Urinary bladder (tissue), 4 donors: ENCODE measurements at places on chromosomes 3 and 15. TPM values are rescaled to one million over a fixed set of nuclear protein-coding genes. Genes with fewer than 3 reads are reported as not detected.

ITIH1 gene
- total RNA-seq, result not detected

- no peak for DNase-seq
Observed at GRCh38 chr15:66789029-66790025, 87.3 kb downstream of the SMAD6 start.

DNA sequence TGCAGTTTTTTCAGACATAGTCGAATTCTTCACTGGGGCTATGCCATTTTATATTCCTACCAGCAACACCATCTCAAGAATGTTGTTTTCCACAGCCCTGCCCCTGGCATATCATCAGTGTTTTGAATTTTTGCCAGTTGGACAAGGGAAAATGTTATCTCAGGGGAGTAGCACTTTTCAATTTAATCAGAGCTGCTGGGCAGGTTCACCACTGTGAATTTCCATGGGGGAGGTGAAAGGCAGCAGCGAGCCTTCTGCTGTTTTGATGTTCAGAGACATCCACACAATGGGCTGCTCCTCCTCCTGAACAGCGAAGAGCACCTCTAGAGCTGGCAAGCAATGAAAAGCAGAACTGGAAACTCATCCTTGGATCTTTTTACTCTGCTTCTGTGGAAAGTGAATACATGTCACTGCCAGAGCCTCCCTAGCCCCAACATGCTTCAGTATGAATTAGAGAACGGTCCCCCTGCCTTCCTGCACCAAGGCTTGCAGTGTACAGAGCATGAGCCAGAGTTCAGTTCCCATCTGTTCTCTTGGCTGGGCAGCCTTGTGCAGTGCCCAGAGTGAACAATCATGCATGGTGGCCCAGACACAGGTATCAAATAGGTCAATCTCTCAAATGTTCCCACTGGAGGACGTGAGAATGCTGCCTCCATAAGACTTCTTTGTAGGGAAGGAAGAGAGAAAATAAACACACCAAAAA, 56.1 kb upstream of the RAD18 start:
- DNase-seq, result no peak

DNA sequence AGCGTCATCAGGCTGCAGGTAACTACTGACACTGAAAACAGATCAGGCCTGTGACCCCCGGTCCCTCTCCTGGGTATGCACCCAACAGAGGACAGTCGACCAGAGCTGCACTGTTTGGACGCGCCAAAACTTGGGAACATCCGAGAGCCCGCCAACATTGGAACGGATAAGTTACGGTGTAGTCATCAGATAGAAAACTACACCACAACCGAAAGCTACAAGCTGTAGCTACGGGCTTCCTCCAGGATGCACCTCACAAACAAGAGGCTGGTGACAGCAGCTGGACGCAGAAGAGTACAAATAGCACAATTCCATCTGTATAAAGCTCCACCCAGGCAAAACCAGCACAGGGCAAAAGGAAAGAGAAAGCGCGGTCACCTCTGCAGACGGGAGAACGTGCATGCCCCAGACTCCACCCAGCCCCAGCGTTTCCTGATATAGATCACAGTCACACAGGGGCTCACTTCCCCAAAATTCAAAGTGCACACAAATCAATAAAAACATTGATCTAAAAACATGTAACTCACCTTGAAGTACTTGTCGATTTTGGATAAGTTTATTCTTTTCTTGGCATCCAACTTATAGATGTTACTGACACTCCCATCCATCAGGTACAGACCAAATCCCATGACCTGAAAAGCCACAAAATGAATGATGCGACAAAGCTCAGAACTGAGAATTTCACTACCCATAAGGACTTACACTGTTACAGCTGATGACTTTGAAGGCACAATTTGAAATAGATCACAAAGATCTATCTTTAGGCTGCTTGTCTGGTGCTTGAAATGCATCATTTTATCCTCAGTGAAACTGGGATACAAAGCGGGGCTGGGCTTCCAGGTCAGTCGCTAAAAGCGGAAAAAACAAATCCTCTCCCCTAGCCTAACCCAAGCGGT, 43.3 kb downstream of the CYFIP1 start:
- no peak for DNase-seq

- DNase-seq, result no peak
Observed at GRCh38 chr3:68878322-68878721, 54.0 kb downstream of the TAFA4 start.

GRCh38 chr3:167887096-167887495, 151.6 kb downstream of the SERPINI1 start:
- no peak for DNase-seq

DNA sequence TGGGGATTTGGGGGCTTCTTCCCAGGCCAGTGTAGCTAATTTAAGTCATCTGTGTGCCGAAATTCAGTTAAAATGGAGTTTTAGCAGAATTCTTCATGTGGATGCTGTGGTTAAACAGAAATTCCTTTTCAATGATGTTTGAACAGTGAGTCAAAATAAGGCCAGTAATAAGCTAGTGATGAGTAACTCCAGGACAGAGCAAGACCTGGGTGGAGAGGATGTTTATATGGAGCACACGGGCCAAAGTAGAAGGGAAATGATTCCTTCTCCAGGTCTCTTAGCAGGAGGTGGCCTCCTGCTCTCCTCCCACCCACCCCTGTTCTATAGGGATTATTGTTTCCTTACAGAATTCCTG, 31.9 kb upstream of the UACA start:
- no peak for DNase-seq

CPEB1 gene
- total RNA-seq, result 4.7 TPM

- DNase-seq, result no peak
Observed at GRCh38 chr3:71397046-71397445, 186.5 kb downstream of the FOXP1 start.

ASB14 gene
- total RNA-seq, result 0.21 TPM

- no peak for DNase-seq
Observed at GRCh38 chr3:29339016-29339833, 58.4 kb downstream of the RBMS3 start.

DNA sequence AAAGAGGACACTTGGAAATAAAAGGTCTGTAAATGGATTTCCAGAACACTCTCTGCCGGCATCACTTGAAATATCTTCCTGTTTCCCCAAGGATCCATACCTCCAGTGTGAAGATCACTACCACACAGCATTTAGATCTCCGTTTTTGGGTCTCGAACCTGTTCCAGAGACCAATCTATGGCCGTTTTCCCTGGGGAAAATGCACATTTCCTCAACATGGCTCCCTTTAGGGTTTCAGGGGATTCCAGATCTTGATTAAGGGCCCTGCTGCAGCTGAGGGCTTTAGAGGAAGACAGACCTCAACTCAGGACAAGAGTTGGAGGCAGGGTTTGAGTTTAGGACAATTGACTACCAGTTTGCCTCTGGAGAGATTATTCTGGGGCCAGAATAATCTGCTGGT, 2.1 kb downstream of the CTSH start:
- DNase-seq, result no peak

- DNase-seq, result no peak
Observed at GRCh38 chr3:163644172-163644571, 1434.1 kb downstream of the SI start.

PEAK1 gene
- 146 TPM for total RNA-seq

DUOXA2 gene
- 0.42 TPM for total RNA-seq

GRCh38 chr3:114034787-114035545, 21.4 kb downstream of the CCDC191 start:
- no peak for DNase-seq

- no peak for DNase-seq
Observed at GRCh38 chr15:39239562-39239961, 341.3 kb upstream of the THBS1 start.

- no peak for DNase-seq
Observed at GRCh38 chr15:62462721-62463120, 297.6 kb upstream of the C2CD4B start.

GRCh38 chr15:100763835-100764750, 115.5 kb upstream of the ALDH1A3 start:
- no peak for DNase-seq

GRCh38 chr3:50068134-50068533, 20.6 kb upstream of the RBM5 start:
- DNase-seq, result no peak

DNA sequence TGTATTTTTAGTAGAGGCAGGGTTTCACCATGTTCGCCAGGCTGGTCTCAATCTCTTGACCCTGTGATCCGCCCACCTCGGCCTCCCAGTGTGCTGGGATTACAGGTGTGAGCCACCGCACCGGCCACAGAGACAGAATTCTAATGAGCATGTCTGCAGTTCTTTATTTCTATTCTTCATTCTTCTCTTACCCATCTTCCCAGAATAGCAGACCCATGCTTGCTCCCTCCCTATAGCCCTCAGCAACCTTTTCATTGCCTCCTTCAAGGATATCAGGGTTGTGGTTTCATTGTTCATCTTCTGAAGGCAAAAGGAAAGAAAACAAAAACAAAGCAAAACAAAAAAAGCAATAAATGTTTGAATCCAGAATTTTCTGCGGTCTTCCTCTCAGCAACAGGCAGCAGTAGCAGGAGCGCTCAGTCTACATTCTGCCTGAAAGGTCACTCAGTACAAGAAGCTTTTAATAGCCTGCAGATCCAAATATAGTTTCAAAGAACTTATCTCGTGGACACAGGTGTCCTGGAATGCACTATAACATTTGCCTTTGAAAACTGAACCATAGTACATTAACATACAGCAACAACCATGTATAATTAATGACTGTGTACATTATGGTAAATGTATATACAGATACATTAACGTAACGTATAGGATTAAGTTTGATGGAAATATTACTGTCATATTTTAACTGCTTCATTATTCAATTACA, at the start of gene SMCO1:
SMCO1 (minus strand) TSS at position 434 of the 709 bp plus-strand sequence; CDS start at position 297, 137 bp downstream.
- no peak for DNase-seq

TICRR gene
- 2.9 TPM for total RNA-seq
